ENCODE measurements at places on chromosomes 7 and 10.

- DNase-seq, result no peak
Measured at GRCh38 chr10:123519861-123520260, 146.3 kb upstream of the GPR26 start.

- no peak for DNase-seq
Measured at GRCh38 chr7:53743697-53744402, 708.4 kb downstream of the POM121L12 start.

GRCh38 chr7:83861-84632 lies 108.3 kb upstream of the FAM20C start:
- no peak for DNase-seq

- peak; percentile 44 for DNase-seq
Measured at GRCh38 chr10:124703778-124704427, 40.3 kb downstream of the FAM53B start.

DNA sequence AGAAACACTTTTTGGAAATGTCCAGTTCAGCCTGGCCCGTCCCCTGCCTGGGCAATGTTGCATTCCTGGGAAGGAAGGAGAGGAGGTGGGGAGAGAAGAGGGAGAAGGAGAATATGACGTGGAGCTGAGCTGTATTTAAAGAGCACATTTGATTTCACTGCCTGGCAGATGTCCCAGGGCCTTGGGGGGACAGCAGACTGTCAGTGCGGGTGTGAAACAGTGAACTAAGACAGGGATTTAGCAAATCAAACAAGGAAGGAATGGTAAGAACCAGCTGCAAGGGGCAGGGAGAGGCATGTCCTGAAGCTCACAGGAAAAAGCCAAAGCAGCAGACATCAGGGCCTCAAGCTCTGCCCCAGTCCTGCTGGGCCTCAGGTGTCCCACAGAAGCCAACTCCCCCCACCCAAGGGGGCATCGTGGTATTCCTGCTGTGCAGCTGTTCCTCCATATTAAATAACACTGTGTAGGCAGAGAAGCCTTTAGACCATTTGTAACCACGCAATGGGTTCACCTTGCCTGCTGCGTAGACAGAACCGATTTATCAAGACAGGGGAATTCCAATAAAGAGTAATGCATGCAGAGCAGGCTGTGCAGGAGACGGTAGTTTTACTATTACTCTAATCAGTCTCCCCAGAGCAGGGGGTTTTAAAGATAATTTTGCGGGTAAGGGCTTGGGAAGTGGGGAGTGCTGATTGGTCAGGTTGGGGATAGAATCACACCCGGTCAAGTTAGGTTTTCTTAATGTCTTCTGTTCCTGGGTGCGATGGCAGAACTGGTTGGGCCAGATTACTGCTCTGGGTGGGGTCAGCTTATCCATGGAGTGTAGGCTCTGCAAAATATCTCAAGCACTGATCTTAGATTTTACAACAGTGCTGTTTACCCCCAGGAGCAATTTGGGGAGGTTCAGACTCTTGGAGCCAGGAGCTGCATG lies 18.3 kb downstream of the LEP start:
- DNase-seq, result no peak

- no peak for DNase-seq
Measured at GRCh38 chr10:85446827-85447226, 919.8 kb downstream of the GRID1 start.

DNA sequence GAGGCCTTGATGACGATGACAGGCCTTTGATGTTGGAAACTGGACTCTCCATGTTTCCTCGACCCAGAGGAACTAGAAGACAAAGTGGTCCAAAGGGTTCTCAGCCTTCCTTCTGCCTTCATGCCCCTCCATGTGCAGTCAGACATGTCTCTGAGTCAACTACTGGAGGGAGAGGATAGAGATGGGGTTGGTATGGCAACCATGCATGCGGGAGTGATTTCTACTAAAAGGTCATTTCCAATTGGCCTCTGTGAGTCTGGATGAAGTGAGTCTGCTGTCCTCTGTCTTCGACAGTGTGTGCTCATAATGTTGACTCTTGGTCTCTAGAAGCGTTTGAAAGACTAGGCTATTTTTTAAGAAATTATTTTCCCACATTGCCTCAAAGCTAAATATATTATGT lies 29.2 kb downstream of the STK17A start:
- DNase-seq, result no peak

DNA sequence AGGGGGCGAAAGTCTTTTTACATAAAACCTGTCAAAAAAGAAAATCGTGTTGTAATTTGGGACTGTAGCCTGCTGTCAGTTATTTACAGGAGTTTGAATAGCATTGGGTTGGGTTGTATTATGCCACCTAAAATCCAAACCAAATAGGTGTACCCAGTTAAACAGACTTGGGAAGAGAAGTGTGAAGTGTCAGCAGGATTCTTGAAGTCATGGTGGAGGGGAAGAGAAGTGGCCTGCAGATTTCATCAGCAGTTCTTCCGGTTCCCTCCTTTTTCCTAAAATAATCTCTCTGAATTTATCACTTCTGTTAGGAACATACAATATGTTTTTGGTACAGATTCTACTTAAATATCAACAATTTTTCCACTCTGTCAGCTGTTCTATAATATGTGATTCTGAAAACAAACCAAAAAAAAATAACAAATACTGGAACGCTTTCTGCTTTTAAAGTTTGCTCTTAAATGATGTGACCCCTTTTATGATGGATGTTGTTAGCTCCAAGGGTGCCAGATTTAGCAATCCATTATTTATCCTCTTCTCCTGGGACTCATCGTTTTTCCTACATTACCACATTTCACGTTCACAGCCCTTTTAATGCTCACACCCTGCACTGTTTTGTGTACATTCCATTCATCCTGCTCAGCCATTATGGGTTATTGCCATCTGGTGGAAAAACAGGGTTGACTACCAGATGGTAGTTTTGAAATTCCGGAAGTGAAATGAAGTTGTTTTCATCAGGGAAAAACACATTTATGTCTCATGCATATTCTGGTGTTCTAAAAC lies 18.7 kb upstream of the ARHGAP12 start:
- peak; percentile 96 for DNase-seq

DNA sequence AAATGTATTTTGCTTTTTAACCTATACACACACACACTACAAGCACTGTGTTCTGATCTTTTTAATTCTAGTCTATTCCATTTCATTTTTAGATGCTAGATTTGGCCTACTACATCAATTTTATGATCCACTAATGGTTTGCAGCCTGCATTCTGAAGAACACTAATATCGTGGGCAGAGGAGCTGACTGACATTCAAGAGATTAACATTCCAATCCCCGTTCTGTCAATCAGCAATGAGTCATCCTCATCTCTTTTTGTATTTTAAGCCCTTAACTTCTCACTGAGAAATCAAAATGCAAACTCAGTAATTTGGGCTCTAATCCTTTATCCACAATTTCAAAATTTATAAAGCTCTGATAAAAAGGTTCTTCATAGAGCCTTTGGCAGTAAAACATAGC lies 47.1 kb upstream of the GAD2 start:
- DNase-seq, result no peak

DNA sequence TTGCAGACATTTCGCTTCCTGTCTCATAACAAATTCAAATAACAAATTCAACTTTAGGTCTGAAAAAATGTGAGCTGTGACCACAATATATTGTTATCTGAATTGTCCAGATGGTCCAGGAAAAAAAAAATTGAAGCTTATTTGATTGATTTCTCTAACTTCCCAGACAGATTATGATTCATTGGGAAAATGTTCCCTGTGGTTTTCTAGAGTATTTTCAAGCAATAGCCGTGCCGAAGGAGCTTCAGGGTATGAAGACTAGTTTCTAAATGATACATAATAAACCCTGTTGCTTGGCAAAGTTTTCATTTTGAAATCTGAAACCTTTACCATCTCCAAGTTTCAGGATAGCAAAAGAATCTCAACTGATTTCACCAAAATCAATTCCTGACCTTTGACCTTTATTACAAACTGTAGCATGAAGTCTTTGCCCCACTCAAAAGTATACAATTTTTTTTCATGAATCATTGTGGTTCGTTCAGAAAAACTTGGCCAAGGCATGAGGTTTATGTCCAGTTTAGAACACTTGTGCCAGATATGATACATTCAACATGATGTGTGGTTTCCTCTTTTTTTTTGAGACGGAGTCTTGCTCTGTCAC lies 109.9 kb downstream of the JCAD start:
- DNase-seq, result peak; percentile 94

- DNase-seq, result peak; percentile 80
Measured at GRCh38 chr7:95916573-95917297, 144.4 kb downstream of the DYNC1I1 start.

- no peak for DNase-seq
Measured at GRCh38 chr7:36811807-36812206, 87.5 kb upstream of the AOAH start.

GRCh38 chr10:21687266-21688008 lies 153.4 kb downstream of the MLLT10 start:
- peak; percentile 53 for DNase-seq

DNA sequence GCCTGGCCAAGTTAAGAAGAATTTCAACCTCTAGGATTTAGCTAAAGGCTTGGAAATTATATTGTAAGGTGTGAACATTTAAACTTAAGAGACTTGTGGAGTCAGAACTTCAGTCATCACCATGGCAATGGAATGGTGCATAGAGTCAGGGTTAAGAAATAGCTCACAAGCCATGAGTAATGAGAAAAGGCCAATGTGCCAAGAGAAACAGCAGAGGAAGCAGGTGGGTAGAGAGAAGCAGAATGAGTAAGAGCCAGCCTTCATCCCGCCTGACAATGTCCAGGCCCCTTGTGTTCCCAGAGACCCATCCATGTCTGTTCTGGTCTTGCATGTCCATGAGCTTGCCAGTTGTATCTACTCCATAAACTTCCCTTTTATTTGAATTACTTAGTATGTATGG lies 62.6 kb upstream of the TBX20 start:
- no peak for DNase-seq

DNA sequence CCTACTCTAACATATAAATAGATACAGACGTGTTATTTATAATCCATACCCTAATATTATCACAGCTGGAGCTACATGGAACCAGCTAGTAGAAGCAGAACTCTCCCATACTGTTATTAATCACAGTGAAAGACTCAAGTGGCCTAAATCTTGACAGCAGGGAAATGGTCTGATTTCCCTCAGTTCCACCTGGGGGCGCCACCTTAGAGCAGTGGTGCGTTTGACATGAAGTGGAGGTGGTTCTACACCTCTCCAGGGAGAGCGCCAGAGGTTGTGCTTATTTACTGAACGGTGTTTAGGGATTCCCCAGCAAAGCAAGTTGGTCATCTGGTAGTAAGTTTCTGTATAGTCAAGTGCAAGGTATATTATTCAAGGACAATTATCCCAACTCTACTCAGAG lies 17.6 kb downstream of the DNTT start:
- no peak for DNase-seq

DNA sequence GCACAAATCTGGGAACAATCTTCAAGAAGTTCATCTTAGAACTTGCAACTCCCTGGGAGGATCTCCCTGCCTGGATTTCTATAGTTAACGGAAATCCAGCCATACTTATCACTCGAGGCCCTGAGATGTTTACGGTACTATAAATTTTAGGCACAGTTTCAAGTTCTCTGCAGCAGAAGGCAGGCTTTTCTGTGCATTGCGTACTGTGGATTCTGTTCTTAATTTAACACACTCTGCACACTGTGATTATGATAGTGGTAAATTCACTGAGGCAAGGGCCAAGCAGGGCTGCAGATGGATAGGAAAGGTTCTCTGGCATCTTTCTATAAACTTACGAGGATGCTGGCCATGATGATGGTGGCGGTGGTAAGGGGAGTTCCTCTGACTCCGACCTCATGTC lies 10.6 kb downstream of the INHBA start:
- no peak for DNase-seq

- no peak for DNase-seq
Measured at GRCh38 chr7:33463131-33463530, 333.8 kb downstream of the BBS9 start.

DNA sequence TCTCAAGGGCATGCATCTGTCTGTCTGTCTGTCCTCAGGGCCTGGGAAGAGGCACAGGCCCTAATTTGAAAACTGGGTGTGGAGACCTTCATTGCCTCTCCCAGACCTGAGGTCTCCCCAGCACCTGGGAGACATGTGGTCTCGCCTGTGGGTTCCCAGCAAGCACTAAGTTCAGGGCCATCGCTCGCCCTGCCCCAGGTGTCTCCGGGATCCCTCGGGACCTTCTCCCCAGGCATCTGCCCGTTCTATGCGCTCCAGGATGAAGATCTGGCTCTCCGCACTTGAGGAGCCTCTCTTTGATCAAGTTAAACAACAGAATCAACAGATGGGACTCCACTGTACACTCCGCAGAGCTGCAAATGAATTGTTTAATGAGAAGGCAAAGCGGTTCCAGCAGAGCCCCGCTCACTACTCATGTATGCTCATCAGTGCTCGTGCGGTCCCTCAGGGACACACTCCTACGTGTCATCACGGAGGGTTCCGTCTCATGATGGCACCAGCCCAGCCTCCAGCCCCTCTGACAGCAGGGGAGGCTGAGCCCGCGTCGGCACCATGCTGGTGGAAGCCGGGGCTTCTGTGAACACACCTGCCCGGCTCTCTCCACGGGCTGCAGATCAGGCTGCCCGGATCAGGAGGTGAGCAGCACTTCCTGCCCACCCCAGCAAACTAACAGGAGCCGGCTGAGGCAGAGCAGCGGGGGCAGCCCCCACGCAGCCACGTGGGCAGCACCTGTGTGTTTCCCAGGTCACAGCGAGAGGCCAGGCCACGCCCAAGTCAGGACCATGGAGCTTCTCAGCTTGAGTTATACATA lies 132.8 kb downstream of the TCERG1L start:
- DNase-seq, result no peak

- peak; percentile 28 for DNase-seq
Measured at GRCh38 chr7:74505471-74506324, 52.0 kb downstream of the GTF2IRD1 start.

GRCh38 chr7:110940756-110941155 lies 150.2 kb upstream of the LRRN3 start:
- DNase-seq, result no peak

DNA sequence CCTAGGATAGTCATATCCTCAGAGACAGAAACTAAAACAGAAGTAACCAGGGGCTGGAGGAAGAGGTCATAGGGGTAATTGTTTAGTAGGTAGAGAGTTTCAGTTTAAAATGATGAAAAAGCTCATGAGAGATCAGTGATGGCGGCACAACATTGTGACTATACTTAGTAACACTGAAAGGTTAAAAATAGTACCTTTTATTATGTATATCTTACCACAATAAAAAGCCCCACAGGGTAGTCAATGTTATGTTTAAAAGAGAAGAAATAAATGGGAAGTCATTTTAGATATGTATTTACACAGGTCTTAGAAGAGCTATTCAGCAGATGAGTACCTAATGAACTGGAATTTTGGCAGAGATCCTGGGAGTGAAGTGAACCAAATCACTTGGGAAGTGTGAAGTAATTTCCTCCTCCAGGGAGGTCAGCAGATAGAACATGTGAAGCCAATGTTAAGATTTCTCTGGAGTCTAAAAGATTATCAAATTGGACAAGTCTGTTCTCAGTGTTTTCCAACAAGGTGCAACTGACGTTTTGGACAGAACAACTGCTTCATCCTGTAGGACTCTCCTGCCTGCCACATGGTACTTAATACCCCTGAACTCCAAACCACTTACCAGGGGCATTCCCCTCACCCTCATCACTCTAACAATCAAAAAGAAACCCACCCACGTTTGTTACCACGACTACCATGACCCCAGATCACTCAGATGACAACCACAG lies 6.4 kb downstream of the CDCA7L start:
- DNase-seq, result peak; percentile 74

- no peak for DNase-seq
Measured at GRCh38 chr7:4139656-4140625, 542.2 kb upstream of the FOXK1 start.
